Activated naive CD4-positive, alpha-beta T cell treated with Interleukin-2 at 50 U/mL for 16 hours (primary cell): ENCODE measurements at places on chromosomes 4 and X.

DNA sequence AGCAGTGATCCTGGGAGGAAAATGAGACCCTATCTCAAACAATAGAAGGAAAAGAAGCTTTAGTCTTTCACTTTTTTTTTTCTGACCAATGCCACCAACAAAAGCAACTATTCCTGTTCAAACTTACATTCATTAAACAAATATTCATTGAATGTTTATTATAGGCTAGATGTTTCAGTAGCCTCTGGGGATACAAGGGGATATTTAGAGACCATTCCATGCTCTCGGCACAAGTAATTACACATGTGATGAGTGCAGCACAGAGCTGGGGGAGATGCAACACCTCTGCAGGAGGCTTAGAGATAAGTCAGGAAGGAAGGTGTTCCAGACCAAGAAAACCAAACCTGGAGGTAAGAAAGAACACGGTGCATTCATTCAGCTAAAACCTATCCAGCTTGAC, 68.3 kb downstream of the PALLD start:
- DNase-seq, result no peak

GRCh38 chrX:82534086-82534597, 973.9 kb upstream of the POU3F4 start:
- no peak for DNase-seq

- DNase-seq, result no peak
Measured at GRCh38 chrX:19687395-19687794, 172.1 kb upstream of the MAP3K15 start.

DNA sequence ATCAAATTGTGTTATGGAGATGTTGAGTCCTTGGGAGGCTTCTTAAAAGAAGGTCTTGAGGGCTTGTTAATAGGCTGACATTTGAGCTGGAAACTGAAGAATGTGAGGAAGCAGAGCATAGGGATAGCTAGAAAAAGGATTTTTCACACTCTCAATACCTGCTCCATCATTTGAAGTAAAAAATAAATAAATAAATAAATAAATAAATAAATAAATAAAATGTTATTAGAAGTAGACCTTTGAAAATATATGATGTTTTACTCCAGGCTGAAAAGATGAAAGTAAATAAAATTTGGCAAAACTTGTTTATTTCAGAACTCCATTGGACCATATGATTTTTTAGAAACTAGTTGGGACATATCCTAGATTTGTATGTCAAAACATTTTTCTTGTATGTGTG, 1757.8 kb upstream of the TENM3 start:
- DNase-seq, result no peak

DNA sequence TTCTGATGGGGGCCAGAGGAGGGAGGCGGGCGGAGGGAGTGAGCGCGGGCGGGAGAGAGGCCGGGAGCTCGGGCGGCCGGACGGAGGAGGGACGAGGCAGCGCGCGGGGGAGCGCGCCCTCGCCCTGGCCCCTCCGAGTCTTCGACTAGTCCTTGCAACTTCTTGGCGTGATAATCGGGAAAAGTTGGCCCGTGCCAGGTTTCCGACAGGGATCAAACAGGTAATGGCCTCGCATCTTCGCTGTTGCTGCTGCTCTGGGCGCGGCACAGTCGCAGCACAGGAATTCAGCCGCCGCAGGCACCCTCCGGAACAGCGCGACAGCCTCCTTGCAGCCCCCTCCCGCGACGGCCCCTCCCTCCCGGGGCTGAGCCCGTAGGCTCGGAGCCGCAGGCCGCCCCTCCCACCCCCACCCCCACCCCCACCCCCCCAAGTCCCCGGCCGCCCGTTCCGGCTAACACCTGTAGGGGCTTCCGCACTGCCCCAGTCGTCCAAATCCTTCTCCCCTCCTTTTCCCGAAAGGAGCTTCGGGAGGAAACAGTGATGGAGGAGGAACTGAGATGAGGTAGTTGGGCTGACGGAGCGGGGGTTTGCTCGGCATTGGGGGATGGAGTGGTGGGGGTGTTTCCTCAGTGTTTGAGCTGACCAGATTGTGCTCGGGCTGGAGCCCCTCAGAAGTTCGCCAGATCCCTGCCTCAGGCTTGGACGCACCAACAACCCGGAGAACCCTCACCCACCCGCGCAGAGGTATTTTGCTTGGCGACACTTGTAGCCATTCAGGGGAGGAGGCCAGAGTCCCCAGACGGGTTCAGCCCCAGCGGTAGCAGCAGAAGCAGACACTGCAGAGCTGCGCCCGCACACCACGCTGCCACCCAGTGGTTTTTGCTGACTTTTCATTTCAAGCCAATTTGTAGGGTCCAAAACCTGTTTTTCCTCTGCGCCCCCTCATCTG, at the start of gene FGF13:
FGF13 (minus strand) TSS at position 319 of the 949 bp plus-strand sequence. CDS start 714 bp downstream, outside the sequence.
- no peak for DNase-seq

GRCh38 chr4:25178838-25179261, 18.6 kb upstream of the SEPSECS start:
- DNase-seq, result no peak

DNA sequence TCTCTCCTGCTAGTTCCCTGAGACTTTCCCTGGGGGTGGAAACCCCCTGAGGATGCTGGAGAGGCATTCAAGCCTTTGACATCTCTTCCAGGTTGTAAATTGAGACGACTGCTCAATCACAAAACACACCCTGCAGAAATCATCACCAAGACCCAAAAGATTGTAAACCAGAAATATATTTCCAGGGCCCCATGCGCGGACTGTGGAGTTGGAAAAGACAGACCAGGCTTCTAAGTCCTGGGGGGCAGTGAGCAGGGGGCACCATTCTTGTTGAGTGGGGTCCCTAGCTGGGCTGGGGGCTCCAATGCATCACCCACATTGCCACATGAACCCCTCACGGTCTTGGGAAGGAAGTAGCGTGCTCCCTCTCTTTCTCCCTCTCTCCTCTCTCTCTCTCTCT, 87.9 kb upstream of the C4orf50 start:
- no peak for DNase-seq

GRCh38 chr4:177282284-177282835, 27.3 kb upstream of the NEIL3 start:
- DNase-seq, result no peak

DNA sequence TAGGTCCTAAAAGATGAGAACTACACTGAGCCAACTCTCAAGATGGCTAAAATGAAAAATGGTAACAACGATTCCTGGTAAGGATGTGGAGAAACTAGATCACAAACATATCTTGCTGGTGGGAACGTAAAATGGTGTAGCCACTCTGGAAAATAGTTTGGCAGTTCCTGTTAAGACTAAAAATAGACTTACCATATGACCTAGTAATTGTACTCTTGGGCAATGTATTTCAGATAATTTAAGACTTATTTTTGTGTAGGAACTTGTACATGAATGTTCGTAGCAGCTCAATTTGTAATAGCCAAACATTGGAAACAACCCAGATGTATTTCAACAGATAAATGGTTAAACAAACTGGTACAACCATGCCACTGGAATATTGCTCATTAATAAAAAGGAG, 106.2 kb downstream of the HDAC8 start:
- DNase-seq, result no peak

DNA sequence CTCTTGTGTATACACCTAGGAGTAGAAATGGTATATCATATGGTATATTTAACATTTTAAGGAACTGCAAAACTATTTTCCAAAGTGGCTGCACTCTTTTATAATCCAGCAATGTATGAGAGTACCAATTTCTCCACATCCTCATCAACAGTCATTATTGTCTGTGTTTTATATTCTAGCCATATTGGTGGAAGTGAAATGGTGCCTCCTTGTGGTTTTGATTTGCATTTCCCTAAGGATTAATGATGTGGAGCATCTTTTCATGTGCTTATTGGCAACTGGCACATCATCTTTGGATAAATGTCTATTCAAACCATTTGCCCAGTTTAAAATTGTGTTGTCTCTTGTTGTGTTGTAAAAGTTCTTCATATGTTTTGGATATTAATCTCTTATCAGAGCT, 9.6 kb downstream of the BMP15 start:
- DNase-seq, result no peak

DNA sequence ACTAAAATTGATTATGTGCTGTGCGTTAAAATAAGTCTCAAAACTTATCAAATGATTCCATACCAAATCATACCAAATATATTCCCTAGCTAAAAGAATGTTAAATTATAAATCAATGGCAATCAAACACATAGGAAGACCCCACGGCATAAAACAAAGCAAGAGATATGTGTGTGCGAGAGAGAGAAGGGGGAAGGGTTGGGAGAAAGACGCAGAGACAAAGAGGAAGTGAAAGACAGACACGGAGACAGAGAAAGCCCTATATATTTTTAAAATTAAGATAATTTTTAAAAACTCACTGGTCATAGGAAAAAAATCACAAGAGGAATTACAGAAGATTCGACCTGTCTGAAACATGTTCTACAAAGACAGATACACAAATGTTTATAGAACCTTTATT, 371.4 kb downstream of the NLGN4X start:
- no peak for DNase-seq

DNA sequence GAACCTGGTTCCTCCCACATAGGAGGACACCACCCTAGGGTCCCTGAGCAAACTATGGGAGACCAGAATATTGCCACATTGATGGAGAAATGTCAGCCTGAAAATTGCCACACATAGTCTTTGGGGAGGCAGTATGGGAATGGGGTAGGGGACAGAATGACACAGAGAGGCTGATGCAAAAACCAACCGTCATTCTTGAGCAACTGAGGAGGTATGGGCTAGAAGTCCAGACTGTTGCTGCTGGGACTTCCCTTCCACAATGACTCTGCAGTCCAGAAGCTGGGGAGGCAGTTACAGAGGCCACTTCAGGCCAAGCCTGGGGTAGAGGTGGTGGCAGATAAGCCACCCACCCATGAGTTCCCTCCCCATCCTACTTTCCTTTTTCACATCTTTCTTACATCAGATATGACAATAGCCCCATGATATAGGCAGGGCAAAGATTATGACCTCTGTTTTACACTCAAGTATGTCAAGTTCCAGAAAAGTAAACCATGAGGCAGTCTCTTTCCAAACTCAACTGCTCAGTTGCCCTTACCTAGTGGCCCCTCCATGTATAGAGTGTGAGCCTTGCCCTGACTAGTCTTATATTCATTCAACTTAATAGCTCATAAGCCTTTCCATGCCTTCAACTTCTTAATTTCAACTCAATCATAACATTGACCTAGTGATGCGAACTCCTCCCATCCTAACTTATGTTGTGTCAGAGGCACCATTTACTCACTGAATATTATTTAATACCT, 41.7 kb downstream of the VSIG4 start:
- DNase-seq, result no peak

- no peak for DNase-seq
Measured at GRCh38 chrX:37010496-37010895, 2.3 kb downstream of the FAM47C start.

- DNase-seq, result no peak
Measured at GRCh38 chr4:72136429-72136828, 104.6 kb downstream of the NPFFR2 start.

DNA sequence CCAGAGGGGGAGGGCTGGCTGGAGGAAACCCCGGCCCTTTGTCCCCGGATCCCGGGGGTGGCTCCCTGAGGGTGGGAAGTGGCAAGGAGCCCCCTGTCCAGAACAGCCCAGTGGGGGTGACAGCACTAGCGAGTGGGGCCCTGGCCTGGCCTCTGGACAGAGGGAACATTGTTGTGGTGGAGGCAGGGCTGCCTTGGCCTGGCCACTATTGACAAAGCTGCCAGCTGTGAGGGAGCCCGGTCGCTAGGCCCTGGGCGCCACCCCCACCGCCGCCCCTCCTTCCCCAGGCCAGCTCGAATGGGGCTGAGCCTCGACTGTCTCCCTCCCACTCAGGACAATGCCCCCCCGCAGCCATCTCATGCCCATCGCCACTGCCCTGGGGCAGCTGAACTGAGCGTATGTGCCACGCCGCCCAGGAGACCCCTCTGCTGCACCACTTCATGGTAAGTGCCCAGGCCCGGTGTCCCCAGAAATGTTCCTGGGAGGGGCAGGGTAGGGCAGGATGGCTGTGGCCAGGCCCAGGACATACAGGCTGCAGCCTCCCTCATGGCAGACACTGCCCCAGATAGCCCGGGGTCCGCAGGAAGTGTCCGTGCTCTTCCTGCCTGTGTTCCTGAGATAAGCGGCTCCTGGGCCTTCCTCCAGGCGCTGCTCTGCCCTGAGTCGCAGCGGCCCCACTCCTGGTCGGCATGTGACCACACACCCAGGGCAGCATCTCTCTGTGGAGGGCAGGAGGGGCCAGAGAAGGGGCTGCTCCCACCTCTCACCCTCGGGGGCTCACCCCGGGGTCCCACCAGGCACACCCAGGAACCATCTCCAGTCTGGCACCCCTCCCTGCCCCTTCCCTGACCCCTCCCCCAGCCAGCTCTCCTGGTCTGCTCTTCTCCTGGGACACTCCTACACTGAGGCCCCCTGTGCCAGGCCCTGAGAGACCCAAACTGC, 1.4 kb downstream of the PLXNB3 start:
- DNase-seq, result no peak

DNA sequence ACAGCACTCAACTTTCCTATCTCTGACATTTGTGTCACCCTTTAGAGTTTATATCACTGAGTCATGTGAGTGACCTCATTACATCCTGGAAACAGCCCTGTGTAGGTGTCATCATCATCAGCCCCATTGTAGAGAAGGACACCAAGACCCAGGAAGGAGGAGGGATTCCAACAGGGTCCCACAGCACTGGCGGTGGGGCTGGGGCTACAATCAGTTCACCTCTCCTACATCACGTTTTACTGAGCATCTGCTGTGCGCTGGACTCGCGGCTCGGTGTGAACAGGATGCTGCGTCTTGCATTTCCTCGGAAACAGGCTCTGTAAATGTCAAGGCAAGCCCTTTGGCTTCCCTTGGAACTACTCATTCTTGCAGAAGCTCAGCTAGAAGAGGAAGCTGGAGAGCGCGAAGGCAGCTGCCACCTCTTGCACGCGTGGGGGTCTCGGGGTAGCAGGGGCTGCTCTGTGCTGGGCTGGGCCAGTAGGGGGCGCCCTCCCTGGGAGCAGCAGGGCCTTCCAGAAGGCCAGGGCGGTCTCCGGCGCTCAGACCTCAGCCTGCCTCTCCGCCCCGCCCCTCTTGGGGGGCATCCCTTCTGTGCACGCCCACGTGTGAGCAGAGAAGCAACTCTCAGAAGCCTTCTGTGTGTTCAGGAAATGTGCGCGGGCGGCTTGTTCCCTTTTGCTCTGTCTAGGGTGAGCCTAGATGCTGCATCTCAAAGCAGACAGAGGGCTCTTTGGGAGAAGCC, 29.0 kb downstream of the REELD1 start:
- peak; percentile 64 for DNase-seq

GRCh38 chrX:11886745-11887144, 128.7 kb downstream of the MSL3 start:
- no peak for DNase-seq

GRCh38 chr4:111230265-111230664, 607.4 kb upstream of the PITX2 start:
- DNase-seq, result no peak

DNA sequence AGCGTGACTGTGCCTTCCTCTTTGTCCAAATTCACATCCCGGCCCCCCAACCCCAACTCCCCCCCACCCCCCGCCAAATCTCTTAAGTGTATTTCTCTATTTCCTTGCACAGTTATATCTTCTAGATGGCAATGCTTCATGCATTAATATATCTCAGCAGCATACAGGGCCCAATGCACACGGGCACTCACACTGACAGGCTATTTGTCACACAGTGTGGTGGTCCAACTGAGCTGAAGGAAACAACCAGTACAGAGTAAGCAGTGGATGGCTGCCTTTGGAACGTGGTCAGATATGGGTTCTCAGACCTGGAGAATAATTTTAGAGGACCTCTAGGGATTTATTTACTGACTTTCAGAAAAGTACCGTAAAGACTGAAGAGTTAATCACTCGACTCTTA, 681 bp downstream of the EXOC1 start:
- peak; percentile 11 for DNase-seq

- DNase-seq, result no peak
Measured at GRCh38 chr4:156346959-156347385, 393.3 kb upstream of the CTSO start.
